ENCODE measurements at places on chromosomes 6 and 20.

DNA sequence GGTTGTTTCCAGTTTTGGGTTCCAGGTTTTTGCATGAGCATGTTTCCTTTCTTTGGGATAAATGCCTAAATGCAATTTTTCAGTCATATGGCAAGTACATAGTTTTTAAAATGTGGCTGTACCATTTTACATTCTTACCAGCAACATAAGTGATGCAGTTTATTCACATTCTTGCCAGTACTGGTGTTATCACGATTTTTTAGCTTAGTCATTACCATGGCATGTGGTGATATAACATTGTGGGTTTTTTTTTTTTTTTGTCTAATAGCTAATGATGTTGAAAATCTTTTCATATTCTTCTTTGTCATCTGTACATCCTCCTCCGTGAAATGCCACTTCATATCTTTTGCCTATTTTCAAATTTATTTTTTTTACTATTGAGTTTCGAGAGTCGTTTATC lies 2.9 kb upstream of the TDRD6 start:
- no peak for DNase-seq

DNA sequence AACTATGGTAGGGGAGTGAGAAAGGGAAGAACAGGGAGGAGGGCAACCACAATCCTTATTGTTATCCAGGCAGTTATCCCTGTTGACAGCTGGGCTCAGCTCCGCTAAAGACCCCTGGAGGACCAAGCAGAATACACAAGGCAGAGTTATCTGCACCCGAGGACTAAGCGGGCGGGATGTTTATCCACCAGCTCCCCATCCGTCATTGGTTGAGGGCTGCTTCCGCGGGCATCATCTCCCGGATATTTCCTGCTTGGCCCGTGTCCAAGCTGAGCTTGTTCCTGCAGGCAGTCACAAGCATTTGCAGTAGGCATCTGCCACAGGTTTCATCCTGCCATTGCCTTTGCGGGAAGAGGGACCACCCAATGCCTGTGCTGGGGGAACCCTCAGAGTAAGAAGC lies 102.1 kb downstream of the DLGAP4 start:
- no peak for DNase-seq

- no peak for DNase-seq
These were observed 103.1 kb upstream of the RIN2 start for GRCh38 chr20:19654921-19655320.

- no peak for DNase-seq
These were observed 6.5 kb upstream of the SCRT2 start for GRCh38 chr20:682123-682522.

- DNase-seq: no peak
These were observed 491.8 kb downstream of the BTBD3 start for GRCh38 chr20:12409501-12409900.
